ENCODE measurements at places on chromosomes 6 and 20.
A peak's percentile ranks its signal among the peaks of the same experiment; 100 is the strongest.

DNA sequence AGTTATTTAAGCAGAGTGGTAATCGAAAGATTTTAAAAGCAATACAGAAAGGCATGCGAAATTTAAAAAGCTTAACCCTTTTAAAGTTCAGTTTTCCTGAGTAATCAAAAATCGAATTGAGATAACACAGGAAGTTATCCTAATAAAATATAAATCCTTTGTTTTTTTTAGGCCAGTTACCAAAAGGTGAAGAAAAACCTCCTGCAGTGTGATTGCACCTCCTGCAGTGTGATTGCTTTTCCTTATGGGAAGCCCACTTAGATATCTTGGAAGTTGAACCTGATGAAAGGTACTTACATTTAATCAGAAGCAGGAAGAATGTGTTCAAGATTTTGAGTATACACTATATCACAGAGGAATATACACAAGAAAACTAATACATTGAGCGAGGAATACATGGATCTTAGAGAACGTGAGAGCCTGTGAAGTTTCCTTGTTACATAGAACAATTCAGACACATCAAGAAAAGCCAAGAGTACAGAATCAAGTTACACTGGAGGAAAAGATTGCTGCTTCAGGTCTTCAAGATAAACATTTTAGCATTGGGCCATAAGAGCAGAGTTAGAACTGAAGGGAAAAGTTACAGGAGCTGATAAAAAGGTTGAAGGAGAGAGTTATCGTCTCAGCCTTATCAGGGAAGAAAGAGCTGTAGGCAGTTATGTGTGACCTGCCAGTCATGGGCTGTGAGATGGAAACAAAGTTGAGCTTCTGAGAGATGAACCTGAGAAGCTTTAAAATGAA is 7.7 kb upstream of the TMEM181 start:
- DNase-seq: no peak

- no peak for DNase-seq
Observed at GRCh38 chr6:124983383-124984083, 21.3 kb downstream of the RNF217 start.

DNA sequence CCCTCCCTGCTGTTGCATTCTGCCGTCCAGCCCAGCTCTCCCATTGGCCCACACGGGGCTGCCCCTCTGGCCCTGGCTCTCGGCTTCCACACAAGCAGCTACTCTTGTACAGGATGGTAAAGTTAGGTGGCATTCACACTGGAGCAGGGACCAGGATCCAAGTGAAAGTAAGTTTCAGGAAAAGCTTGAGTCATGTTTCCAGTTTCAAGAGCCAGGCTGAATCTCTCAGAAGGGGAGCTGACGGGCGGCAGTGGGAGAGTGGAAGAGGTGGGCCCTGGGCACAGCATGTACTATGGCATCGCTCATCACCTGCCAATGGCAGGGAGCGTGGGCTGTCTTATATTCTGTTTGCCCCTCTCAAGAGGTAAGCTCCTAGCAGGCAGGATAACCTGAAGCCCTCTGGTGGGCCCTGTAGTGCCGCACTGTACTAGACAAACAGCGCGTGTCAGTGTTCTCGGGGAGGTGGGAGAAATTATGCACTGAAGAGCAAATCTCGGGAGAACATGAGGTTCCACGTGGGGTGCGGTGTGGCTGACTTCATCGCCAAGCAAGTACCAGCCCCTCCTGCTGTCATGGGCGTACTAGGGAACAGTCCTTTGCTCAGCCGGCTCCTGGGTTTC is 241.5 kb downstream of the NRN1 start:
- no peak for DNase-seq

DNA sequence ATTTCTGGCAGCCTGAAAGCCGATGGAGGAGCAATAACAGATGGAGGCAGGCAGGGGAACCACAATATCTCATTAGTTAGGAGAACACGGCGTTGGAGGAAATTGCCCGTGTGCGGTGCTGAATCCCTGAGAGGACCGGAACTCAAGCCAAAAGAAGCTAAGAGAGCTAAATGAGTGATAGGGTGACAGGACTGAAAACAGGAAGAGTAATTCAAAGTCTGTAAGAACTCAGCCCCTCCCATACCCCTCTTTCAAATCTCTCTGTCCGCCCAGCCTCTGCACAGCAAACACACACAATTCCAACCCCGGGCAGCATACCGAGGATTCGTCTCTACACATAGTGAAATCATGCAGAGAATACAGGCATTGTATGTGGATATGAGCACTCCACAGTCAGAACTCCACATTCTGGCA is 2.6 kb upstream of the IPCEF1 start:
- no peak for DNase-seq

- DNase-seq: no peak
Observed at GRCh38 chr6:95294043-95294442, 283.3 kb upstream of the MANEA start.

DNA sequence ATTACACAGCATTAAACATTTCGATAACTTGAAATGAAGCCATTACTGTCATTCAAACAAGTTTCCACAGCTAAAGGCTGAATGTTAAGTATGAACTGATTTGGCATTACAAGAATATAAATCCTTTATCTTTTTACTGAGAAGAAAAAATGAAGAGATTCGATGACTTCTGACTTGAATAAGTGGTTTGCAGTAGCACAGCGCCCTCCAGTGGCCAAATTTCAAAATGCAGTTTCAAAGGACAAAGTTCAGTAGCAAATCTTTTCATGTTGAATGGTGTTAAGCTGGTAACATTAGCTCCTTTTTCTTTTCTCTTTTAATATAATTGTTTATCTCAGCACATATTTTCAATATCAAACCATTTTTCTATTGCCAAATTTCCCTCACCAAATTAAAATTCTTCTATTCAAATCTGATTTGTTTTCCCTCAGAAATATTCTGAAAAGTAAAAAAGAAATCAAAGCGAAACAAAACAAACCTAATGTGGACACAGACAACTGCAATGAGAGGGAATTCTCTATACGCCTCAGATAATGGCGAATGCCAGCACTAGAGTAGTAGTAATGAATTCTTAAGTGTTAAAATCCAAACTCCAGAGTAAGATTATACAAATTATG is 145.7 kb downstream of the BTBD9 start:
- DNase-seq: peak; percentile 76

- peak; percentile 4 for DNase-seq
Observed at GRCh38 chr6:7087491-7087979, 20.2 kb upstream of the RREB1 start.

GRCh38 chr6:2149361-2150006 is 95.9 kb downstream of the GMDS start:
- no peak for DNase-seq

Data from T-cell (primary cell).